Activated T-helper 1 cell treated with anti-CD3 and anti-CD28 coated beads, Interleukin-12 subunit alpha, Interleukin-12 subunit beta, Interleukin-2, Interleukin-4 antibody, amounts not matched to agents 30 ng/mL and 10 ng/mL and 1 ng/mL, durations not matched to agents 14 hours and 24 hours and 36 hours (primary cell): ENCODE measurements at places on chromosomes 2 and 18. TPM values are rescaled to one million over a fixed set of nuclear protein-coding genes. Genes with fewer than 3 reads are reported as not detected.

GRCh38 chr2:37300146-37300545 is 24.5 kb downstream of the PRKD3 start:
- H3K4me3 ChIP-seq: no peak overlapping the region
- H3K36me3 ChIP-seq: no peaks in the 10 kb centered on the region
- DNase-seq: no peak
- no peak overlapping the region for H3K27ac ChIP-seq

GRCh38 chr2:27021253-27022049 is 11.3 kb upstream of the TMEM214 start:
- no peaks in the 10 kb centered on the region for H3K27me3 ChIP-seq
- no peak overlapping the region for H3K27ac ChIP-seq

DNA sequence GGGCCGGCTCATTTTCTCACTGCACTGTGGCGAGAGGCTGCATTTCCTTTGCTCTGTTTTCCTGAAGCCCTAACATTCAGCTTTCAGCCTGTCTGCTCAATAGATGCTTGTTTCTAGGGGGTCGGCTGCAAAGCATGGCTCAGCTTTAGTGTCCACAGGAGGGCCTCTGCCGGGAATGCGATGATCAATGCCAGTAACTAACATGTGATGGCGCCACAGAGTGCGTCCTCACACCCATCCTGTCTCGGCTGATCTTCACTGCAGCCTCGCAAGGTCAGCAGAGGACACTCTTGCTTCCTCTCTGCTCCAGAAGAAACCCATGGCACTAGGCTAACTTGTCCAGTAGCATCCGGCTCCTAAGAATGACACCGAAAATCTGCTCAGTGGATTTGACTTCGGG is 156.4 kb upstream of the PXDN start:
- DNase-seq: no peak
- H3K27me3 ChIP-seq: peaks cover 2% of the 10 kb centered on the region
- H3K4me3 ChIP-seq: no peak overlapping the region
- no peak overlapping the region for H3K27ac ChIP-seq
- H3K36me3 ChIP-seq: no peaks in the 10 kb centered on the region

DNA sequence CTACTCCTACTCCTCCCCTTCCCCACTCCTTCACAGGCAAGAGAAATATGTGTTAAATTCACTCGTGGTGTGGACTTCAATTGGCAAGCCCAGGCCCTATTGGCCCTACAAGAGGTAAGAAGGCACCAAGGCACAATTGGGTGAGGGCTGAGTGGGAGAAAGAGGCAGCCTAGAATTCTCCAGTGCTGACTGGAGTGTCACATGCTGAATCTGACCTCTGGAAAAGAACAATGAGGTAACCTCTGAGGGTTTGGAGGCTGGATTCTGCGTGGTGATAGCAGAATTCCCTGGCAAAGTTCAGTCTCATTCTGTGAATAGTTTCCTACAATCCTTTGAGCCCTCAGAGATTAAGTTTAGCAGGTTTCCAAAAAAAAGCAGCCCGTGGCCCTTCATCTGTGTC is 6.9 kb downstream of the CENPA start:
- peaks cover 24% of the 10 kb centered on the region for H3K4me1 ChIP-seq
- no peaks in the 10 kb centered on the region for H3K27me3 ChIP-seq
- H3K4me3 ChIP-seq: no peak overlapping the region
- peaks cover 62% of the 10 kb centered on the region for H3K36me3 ChIP-seq
- no peak for DNase-seq

DNA sequence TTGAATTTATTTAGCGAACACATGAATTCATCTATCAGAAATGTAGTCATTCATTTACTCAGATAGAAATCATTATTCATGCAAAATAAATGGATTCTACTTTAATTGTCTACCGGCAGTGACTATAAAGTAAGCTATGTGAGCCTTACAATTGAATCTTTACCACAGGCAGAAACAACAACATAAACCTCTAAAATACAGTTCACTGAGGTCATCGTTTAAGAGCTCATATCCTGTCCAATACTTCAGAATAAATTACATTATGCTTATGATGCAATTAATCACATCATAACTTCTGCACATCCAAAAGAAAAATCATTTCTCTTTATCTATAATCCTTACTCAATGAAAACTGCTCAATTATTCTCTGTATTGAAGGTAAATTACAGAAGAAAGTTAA is 244.7 kb downstream of the HNMT start:
- H3K4me3 ChIP-seq: no peak overlapping the region
- no peak overlapping the region for H3K27ac ChIP-seq
- no peak for DNase-seq
- no peaks in the 10 kb centered on the region for H3K36me3 ChIP-seq

The EMILIN2 gene
- 26.1 and 28.0 TPM in 2 replicates for total RNA-seq
